ENCODE measurements at places on chromosomes 2 and 18.

DNA sequence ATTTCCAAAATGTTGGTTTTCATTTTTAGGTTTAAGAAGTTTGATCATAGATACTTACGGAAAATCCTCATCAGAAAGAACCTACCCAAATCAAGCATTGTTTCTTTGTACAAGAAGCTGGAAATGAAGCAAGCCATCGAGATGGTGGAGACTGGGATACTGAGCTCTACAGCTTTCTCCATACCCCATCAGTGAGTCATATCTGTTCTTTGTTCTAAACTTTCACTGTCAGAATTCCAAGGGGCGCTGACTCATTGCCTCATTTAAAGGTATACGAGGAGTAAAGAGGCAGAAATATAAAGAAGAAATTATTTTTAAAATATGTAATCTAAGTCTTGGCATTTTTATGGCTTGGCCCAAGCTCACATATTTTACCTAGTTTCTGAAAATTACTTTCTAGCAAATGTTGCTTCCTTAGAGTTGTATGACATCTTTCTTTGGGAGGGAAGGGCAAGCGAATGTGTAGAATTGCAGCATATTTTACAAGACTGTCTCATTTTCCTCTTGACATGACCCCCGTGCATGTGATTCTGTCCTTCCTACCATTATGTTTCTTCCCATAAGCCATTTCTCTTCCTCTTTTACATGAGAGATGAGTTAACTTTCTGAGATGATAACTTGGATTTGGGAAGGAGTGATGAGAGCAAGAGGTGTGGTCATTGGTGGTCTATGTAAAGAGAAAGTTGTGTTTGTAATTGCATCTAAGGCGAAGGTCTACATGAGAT is 41.2 kb downstream of the SLC9A4 start:
- no peak for DNase-seq

DNA sequence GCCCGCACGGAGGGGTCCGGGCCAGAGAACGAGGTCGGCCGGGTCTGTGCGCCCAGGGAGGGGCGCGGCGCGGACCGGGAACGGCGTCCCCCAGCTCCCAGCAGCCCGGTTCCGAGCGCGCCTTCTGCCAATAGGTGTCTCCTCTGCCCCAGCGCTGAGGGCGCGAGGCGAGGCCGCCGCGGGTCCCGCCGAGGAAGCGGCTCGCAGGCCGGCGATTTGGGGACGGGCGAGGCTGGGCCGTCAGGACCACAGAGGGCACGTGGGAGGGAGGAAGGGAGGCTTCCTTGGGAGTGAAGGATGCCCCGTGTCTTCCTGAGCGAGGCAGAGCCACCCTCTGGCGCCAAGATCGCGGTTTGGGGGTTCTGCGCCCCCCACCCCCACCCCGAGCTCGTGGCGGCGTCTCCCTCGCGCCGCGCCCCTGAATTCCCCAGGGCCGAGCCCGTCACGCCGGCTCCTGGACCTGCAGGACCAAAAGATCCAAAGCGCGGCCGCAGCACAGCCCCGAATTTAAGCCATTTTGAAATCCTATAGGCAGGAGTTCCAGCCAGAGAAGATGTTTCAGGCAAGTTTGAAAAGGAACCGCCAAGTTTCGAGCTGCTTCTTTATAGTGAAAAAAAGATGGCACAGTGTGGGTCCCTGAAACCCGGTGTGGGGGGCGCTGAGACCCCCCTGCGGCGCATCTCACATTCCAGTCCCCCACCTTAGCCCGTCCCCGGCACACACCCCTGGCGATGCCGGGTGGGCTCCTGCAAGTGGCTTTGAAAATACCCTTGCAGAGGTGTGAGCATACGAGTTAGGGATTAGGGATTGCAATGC is 909 bp downstream of the NFATC1 start:
- peak; percentile 59 for DNase-seq

GRCh38 chr2:239188536-239188935 is 212.3 kb downstream of the HDAC4 start:
- no peak for DNase-seq

DNA sequence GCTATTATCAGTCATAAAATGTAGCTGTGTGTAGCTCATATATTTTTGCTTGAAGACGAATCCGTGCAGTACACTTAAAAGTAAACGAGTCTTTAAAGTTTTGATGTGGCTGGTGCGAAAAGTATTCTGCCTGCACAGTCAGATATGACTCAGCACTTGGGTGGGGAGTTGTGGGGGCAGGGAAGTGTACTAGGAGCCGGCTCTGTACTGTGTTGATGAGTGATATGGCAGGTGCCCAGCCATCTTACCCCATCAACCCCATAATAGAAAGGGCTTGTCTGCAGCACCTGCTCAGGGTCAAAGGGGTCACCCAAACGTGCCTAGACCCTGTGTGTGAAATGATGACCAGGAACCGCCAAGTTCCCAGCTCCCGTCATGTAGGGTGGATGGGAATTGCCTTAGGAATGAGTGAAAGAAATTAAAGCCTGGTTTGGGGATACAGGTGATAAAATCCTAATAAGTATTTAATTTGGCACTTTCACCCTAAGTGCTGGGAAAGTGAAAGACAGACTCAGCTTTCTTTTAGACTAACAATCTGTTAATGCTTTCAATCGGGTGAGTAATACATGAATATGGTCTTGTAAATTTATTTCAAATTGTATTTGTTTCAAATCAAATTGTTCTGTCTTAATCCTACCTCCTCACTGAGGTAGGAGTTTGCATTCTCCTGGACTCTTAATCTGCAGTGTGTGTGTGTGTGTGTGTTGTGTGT is 48.0 kb downstream of the BCL2L11 start:
- DNase-seq, result peak; percentile 58

DNA sequence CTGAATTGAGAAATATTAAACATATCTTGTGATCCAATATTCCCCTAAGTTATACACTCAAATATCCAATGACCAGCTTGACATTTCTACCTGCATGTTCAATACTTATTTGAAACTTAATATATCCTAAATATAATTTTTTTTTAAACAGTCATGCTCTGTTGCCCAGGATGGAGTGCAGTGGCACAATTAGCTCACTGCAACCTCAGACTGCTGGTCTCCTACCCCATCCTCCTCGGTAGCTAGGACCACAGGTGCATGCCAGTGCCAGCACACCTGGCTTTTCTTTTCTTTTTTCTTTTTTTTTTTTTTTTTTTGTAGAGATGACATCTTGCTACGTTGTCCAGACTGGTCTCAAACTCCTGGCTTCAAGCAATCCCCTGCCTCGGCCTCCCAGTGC is 4.2 kb downstream of the KYNU start:
- no peak for DNase-seq
